ENCODE measurements at places on chromosomes 4 and X. TPM values are rescaled to one million over a fixed set of nuclear protein-coding genes. Genes with fewer than 3 reads are reported as not detected.

The TMEM31 gene
- not detected for total RNA-seq

The FTSJ1 gene
- 71.2 TPM for total RNA-seq

The TGIF2LX gene
- not detected for total RNA-seq

The GPR143 gene
- 0.30 TPM for total RNA-seq

Measured in A549 treated with Mapracorat at 1 μM for 4 hours (cell line).